NCI-H1436 treated with DMSO at 0.1 percent for 48 hours (cell line): ENCODE measurements at places on chromosomes 7 and 10.

DNA sequence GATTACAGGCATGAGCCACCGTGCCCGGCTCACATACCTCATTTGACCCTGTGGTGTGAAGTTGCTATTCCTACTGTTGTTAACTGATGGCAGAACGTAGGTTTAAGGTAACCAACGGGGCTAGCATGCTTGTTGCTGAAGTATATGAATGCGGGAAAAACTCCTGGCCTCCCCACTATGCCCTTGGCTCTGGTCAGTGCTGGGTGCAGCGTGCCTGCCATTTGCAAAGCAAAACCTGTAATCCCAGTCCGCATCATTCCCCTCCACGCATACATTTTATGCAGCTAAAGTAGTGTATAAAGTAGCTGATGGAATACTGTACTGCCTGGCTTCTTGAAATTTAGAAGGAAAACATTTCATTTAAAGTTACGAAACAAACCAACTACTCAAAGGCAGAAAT lies 273.3 kb downstream of the SDK1 start:
- no peak for DNase-seq

DNA sequence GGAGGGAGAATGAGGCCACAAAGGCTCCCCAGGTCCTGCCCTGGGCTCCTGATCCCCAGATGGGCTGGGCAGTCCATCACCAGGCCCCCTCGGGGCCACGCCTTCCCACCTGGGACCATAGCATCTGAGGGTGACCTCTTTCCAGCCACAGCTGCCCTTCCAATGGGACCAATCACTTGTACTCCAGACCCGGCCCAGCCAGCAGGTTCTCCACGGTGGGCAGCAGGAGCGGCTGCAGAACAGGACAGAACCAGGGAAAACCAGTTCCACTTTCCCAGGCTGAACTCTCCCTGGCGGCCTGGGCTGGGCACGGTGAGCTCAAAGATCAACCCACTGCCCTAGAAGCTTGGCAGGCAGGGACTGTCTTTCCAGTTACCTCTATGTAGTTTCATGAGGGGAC lies 257.6 kb downstream of the MAD1L1 start:
- no peak for DNase-seq

- peak; percentile 32 for DNase-seq
Observed at GRCh38 chr10:124870854-124871425, 69.3 kb downstream of the ABRAXAS2 start.

DNA sequence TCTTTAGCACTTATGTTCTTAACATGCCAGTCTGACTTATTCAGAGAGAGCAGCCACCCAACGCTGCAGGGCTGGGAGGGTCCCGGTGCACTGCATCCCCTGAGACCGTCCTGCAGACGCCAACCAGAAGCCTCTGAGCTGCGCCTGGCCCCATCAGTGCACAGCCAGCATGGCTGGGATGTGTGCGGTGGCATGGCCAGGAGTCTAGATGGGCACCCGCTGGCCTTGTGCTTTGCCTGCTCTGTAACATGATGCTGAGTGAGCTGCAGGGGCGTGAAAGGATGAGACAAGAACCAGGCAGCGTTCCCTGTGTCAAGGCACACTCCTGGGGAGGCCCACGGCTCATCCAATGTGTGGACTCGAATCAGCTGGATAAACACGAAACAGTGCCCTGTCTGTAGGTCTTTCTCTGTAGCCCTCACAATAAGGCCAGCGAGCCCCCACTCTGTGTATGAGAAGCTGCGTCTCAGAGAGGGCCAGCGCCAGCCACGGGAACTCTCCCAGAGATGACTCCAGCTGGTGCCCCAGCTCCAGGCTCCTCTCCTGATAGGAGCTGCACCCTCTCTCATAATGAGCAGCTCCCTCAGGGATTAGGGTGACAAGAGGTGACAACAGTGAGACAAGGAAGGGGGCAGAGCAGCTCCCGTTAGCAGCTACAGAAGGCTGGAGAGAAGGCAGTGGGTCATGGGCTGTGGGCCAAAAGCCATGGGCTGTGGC lies 96.8 kb downstream of the TNS3 start:
- DNase-seq, result no peak
